ENCODE measurements at places on chromosomes 12 and 14. TPM values are rescaled to one million over a fixed set of nuclear protein-coding genes. Genes with fewer than 3 reads are reported as not detected.

DNA sequence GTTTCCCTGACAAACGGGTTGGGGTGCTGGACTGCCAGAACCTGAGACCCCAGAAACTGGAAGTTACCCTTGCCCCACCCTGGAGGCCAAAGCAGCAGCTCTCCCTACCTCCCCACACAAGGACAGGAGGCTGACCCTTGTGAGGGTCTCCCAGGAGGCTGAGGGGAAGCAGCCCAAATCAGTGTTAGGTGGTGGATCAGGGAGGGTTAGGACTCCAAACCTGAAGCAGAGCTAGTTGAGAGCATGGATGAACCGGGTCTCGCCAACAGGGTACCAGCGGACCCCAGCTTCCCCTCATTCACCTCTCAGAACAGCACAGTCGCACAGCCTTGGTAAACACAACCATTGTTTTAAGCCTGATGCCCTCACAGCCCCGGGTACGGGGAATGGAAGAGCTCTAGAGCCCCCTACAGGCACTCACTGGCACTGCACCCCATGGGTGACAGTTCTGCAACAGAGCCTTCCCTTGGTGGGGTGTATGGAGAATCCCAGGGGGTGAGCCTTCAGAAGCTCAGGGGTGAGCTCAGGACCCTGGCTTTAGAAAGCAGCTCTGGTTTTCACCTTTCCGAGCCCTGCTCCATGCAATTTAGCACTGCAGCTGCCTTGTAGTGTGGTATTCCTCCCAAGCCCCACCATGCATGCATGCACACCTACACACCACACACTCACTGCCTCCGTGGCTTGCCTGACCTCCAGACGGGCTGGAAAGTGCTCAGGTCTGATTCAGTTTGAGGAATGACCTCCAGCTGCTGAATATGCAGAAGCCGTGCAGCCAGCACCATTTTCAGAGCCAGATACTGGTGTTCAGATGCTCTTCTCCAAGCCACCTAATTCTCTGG is 11.2 kb downstream of the ESRRB start:
- peak; percentile 20 for DNase-seq

Gene PLEKHG7
- total RNA-seq = not detected

Gene BLTP3B
- 23.4 TPM for total RNA-seq

Gene RBMS2
- total RNA-seq = 5.1 TPM

Gene BBS10
- total RNA-seq = 1.4 TPM

DNA sequence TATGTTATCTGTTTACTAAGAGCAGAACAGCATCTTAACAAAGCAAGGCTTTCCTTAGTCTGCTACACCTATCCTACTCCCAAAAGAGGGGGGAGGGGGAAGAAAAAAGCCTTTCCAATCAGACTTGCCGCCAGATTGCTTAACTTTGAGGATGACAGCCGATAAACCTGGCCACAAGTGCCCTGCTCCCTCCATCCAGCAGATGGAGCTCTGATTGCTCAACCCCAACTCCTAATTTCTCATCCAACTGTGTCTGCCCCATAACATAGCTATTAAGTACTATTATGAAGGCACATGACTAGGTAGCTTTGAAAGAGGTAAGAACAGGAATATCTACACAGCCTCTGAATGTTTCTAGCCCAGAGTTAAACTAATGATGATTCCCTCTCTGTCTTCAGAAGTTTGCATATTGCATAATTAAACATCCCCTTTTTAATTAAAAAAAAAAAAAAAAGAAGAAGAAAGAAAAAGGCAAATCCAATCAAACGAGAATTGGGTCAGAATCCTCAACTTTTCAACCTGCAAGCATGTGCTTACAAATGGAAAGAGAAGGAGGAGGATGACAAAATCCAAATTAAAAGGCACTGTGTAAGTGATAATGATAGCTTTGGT is 247.4 kb downstream of the GALC start:
- no peak for DNase-seq

Gene RNASE7
- not detected for total RNA-seq

Gene ORMDL2
- total RNA-seq = 13.0 TPM

Gene AKAP3
- total RNA-seq = 0.96 TPM

Gene DDN
- 0.30 TPM for total RNA-seq

GRCh38 chr14:103448097-103448496 is 62.9 kb downstream of the MARK3 start:
- DNase-seq = no peak

Data from CD4-positive, alpha-beta T cell (primary cell).